ENCODE measurements at places on chromosomes 2 and 18.

- DNase-seq, result no peak
Observed at GRCh38 chr2:64477979-64478378, 24.0 kb downstream of the LGALSL start.

DNA sequence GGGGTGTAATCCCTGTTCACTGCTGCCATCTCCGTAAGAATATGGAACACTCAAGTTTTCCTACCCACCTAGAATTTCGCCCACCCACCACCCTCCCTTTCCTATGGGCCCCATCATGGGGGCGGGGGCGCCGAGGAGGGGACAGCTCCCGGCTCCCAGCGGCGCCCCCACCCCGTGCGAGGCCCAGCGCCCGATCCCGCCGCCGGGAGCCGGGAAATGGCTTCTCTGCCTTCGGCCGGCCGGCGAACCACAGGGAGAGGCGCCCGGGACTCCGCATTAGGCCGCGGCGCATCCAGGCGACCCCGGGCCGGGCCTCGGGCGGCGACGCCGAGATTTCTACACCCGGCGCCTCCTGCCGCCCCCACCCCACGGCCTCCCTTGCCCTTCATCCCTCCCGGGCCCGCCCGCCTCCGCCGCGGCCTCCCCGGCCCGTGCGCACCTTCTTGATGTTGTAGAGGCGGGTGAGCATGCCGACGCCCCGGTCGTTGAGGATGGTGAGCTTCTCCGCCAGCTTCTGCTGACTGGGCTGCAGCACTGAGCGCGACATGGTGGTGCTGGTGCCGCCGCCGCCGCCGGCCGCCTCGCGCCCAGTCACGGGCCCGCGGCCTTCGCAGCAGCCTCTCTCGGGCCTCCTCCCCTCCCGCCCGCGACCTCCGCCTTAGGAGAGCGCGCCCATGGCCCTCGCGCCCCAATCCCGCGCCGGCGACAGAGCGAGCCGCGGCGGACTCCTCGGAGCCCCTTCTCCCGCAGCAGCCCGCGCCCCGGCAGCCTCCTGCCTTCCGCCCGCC is 510 bp downstream of the NCKAP1 start:
- no peak for DNase-seq

GRCh38 chr2:233811732-233812131 is 33.6 kb downstream of the MROH2A start:
- no peak for DNase-seq

GRCh38 chr2:70708376-70709199 is 59.4 kb downstream of the ADD2 start:
- no peak for DNase-seq

DNA sequence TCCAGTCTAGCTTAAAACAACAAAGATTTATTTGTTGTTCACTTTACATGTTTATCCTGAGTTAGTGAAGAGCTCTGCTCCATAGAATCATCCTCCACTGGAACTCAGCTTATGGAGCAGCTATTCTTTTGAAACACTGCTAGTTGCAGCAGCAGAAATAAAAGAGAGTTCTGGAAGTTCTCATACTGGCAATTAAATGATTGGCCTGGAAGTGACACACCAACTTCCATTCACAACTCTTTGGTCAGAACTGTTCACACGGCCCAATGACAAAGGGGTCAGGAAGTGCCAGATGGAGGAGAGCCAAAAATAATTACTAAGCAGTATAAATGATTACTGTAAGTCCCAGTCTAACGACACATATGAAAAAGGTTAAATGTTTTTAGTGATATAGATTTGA is 39.1 kb downstream of the FBXO11 start:
- DNase-seq, result peak; percentile 76

- no peak for DNase-seq
Observed at GRCh38 chr18:47689371-47689770, 241.1 kb downstream of the SMAD2 start.

DNA sequence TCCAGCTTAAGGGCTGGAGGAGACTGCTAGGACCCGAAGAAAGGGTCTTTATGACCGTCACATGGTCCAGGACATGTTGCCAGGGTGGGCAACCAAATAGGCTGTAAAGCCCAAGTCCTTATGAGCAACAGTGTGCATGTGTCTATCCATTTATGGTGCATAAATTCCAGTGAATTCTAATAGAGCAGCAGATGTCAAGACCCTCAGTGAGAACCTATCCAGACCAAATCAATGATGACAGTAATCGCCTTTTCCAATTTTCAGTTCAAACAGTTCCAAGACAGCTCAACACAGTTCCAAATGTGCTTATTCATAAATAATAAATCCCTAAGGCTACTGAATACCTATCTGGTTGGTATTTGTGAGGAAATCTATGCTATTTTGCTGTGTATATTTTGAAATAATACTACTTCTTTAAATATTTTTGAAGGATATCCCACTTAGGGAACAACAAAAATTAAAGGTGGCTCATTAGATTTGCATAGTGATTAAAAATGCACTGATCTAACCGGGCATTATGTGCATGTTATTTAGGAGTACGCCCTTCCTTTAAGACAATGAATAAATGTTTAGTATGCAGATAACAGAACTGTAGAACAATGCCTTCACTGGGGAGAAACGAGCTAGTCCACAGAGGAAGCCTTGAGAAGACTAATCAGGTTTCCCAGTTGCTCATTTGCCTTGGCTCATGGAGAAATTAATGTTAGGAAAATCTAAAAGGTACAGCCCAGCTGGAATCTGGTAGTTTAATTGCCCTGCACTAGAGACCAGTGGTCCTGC is 519.5 kb upstream of the CHAC2 start:
- DNase-seq, result no peak

DNA sequence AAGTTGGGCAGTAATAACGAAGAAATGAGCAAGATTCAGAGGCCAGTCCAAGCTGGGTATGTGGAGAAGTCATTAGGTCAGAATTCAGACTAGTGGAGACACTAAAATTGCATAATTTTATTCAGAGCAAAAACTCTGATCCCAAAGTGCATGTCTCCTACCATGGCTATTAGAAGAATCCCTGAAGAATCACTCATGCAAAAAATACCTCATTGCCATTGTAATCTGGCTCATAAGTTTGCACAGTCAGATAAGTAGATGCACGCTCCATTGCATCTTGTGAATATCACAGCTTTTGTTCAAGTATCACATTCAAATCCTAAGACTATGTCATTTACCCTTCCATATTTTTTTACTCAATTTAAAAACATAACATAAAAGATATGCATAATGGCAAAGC is 692.2 kb upstream of the KLHL29 start:
- DNase-seq, result no peak

Data from HFFc6 (cell line).